Body of pancreas (tissue), 4 donors: ENCODE measurements at places on chromosomes 3 and 15. TPM values are rescaled to one million over a fixed set of nuclear protein-coding genes. Genes with fewer than 3 reads are reported as not detected.

DNA sequence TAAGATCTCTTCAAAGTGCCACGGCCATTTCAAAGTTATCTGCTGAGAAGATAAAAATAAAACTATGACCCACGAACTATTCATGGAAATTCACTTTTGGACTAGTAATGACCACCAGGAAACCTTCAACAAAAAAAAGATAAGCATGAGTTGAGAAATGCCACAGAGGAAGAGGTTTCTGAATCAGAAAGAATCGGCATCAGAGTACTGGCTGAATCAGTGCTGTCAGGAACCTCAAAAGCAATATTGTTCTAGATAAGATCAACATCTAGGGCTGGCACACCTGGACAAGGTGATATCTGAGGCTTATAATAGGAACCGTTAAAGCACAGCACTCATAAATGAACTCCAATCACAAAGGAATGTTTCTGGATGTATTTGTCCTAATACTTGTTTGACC lies 72.7 kb downstream of the PEAK1 start:
- peaks cover 7% of the 10 kb centered on the region for H3K4me1 ChIP-seq
- no peak overlapping the region for H3K4me3 ChIP-seq
- no peaks in the 10 kb centered on the region for H3K27me3 ChIP-seq
- H3K36me3 ChIP-seq: no peaks in the 10 kb centered on the region
- H3K27ac ChIP-seq: no peak overlapping the region

GRCh38 chr15:84795186-84795585 lies 22.0 kb upstream of the ALPK3 start:
- no peaks in the 10 kb centered on the region for H3K27me3 ChIP-seq
- H3K4me1 ChIP-seq: no peaks in the 10 kb centered on the region
- H3K27ac ChIP-seq: no peak overlapping the region
- peaks cover 17% of the 10 kb centered on the region for H3K36me3 ChIP-seq
- no peak for DNase-seq

GRCh38 chr3:135792858-135793475 lies 172.6 kb upstream of the PPP2R3A start:
- no peak overlapping the region for H3K4me3 ChIP-seq
- DNase-seq: no peak
- H3K27ac ChIP-seq: no peak overlapping the region
- no peaks in the 10 kb centered on the region for H3K36me3 ChIP-seq

DNA sequence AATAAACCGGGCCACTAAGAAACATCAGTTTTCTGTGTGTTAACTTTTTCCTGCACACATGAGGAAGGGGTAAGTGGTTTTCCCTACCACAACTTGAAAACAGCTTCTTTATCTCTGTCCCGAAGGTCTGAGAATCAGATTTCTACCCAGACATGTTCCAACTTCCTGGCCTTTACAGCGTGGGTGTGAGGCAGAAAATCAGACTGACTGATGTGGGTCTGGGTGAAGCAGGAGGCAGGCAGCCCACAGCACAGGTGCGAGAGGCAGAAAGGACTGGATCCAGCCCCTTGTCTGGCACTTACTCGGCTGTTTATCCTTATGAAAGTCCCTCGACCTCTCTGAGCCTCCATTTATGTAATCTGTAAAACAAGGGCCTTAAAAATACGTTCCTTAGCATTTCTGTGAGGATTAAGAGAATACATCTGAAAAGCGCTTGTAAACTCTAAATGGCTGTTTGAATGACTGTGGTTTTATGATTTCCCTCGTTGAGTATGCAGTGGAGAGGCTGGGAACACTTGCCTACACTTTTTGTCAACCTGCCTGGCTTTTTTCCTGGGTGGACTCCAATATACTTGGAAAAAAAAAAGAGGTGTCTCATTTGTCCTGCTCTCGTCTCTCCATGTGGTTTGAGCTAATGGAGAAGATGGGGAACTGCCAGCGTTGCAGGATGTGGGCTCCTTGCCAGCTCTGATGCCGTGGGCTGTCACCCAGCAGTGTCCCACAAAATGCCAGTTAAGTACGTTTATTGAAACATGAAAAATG lies 3.1 kb downstream of the AGBL1 start:
- DNase-seq: no peak
- H3K4me1 ChIP-seq: no peaks in the 10 kb centered on the region
- no peak overlapping the region for H3K27ac ChIP-seq
- no peak overlapping the region for H3K4me3 ChIP-seq

DNA sequence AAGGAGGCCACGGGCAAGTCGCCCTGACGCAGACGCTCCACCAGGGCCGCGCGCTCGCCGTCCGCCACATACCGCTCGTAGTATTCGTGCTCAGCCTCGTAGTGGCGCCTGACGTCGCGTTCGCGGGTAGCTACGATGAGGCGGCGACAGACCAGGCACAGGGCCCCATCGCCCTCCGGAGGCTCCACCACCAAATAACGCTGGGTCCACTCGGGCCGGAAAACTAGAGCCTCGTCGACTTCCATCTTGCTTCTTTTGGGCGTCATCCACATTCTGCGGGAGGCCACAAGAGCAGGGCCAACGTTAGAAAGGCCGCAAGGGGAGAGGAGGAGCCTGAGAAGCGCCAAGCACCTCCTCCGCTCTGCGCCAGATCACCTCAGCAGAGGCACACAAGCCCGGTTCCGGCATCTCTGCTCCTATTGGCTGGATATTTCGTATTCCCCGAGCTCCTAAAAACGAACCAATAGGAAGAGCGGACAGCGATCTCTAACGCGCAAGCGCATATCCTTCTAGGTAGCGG lies at the start of gene EPM2AIP1:
TSS of gene EPM2AIP1 (minus strand) at position 326 of the 520 bp plus-strand sequence. CDS start at position 272, 54 bp downstream.
- peak within 1 kb of the TSS; percentile 93 for H3K27ac ChIP-seq
- no peaks in the 10 kb centered on the region for H3K27me3 ChIP-seq
- H3K36me3 ChIP-seq: peaks cover 2% of the 10 kb centered on the region
- peak; percentile 99 for DNase-seq
- H3K4me1 ChIP-seq: peaks cover 52% of the 10 kb centered on the region
- peak within 1 kb of the TSS; percentile 41 for H3K4me3 ChIP-seq

- H3K4me1 ChIP-seq: peaks cover 3% of the 10 kb centered on the region
- DNase-seq: no peak
- no peaks in the 10 kb centered on the region for H3K36me3 ChIP-seq
- H3K4me3 ChIP-seq: no peak overlapping the region
- H3K27me3 ChIP-seq: no peaks in the 10 kb centered on the region
Observed at GRCh38 chr3:107579371-107579770, 56.6 kb downstream of the BBX start.

GRCh38 chr15:95567686-95568085 lies 762.8 kb upstream of the NR2F2 start:
- no peak for DNase-seq
- H3K4me1 ChIP-seq: no peaks in the 10 kb centered on the region
- H3K27ac ChIP-seq: no peak overlapping the region
- no peaks in the 10 kb centered on the region for H3K27me3 ChIP-seq
- H3K4me3 ChIP-seq: no peak overlapping the region
- H3K36me3 ChIP-seq: no peaks in the 10 kb centered on the region

DNA sequence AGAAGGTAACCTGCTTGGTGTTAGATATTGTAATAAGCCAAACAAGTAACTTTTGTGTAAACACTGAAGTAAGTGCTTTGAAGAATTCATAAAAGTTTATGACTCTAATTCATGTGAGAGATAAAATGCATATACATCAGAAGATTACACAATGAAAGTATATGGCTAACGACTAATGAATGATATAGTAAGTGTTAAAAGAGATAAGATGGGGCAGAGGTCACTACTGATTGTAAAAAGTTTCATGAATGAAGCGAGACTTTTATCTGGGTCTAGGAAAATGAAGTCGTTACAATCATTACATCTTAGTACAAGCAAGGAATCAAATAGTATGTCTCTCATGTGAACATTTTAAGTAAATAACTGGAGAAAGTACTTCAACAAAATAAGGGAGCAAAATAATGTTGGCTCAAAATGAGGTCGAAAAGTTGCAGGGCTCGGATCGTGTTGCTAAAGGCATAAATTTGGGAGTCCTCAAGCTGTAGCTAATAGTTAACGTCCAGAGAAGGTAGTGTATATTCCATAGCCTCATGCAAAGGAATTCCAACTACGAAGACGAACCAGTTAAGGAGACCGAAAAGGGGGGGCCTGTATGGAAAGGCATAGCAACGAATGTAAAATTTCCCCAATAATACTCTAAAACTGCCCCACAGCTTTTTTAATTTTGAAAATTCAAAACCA lies 984 bp upstream of the DUT start:
- no peaks in the 10 kb centered on the region for H3K27me3 ChIP-seq
- peaks cover 11% of the 10 kb centered on the region for H3K4me1 ChIP-seq
- no peak for DNase-seq
- H3K27ac ChIP-seq: peak overlapping the region; percentile 77

GRCh38 chr15:66019368-66019767 lies 150.1 kb downstream of the RAB11A start:
- no peak for DNase-seq
- no peak overlapping the region for H3K27ac ChIP-seq
- H3K4me1 ChIP-seq: no peaks in the 10 kb centered on the region
- H3K27me3 ChIP-seq: no peaks in the 10 kb centered on the region
- H3K36me3 ChIP-seq: no peaks in the 10 kb centered on the region

- no peaks in the 10 kb centered on the region for H3K36me3 ChIP-seq
- H3K27me3 ChIP-seq: no peaks in the 10 kb centered on the region
- H3K27ac ChIP-seq: peak overlapping the region; percentile 96
- peak overlapping the region; percentile 89 for H3K4me3 ChIP-seq
- DNase-seq: peak; percentile 34
- peaks cover 41% of the 10 kb centered on the region for H3K4me1 ChIP-seq
Observed at GRCh38 chr3:160754371-160754854, 1.6 kb upstream of the PPM1L start.

DNA sequence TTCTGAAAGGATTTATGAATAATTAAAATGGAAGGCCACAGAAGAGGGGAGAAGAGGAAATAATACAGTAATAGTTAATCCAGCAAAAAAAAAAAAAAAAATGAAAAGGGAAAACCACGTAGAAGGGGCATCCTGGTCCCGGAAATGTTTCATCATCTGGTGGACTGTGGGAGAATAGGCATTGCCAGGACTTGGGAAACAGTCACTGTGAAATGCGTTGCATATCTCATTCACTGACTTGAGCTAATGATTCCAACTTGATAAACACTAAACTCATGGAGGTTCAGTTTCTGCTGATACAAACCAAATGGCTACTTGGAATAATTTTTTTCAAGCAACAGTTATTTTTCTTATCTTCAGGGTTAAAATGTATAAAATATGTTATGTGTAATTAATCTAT lies 3.2 kb downstream of the XCR1 start:
- no peaks in the 10 kb centered on the region for H3K27me3 ChIP-seq
- H3K27ac ChIP-seq: no peak overlapping the region
- no peak for DNase-seq
- no peak overlapping the region for H3K4me3 ChIP-seq
- no peaks in the 10 kb centered on the region for H3K36me3 ChIP-seq
- no peaks in the 10 kb centered on the region for H3K4me1 ChIP-seq

DNA sequence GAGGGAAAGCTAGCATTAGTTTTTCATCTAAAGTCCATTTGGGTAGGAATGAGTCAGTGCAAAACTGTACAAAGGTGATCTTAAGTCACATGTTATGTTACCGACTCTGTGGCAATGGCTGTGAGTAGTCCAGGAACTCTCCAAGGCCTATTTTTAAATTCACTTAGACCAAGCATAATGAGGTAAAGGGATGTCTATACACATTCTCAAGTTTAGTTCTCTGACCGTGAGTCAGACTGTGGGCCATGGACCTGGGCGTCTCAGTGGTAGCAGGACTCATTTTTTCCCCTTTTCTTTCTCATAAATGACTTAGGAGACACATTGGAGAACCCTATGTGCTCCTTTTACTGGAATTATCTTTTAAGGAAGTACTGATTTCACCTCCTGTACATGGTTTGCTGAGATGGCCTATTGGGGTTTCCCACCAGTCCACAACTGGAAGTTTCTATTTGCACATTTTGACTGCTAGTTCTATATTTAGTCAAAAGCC lies 488.7 kb upstream of the TPRG1 start:
- no peak overlapping the region for H3K27ac ChIP-seq
- H3K27me3 ChIP-seq: no peaks in the 10 kb centered on the region
- no peak overlapping the region for H3K4me3 ChIP-seq
- no peaks in the 10 kb centered on the region for H3K36me3 ChIP-seq
- peaks cover 13% of the 10 kb centered on the region for H3K4me1 ChIP-seq
- no peak for DNase-seq

- no peaks in the 10 kb centered on the region for H3K36me3 ChIP-seq
- no peak overlapping the region for H3K27ac ChIP-seq
Observed at GRCh38 chr3:36874424-36874823, 70.4 kb downstream of the TRANK1 start.

DNA sequence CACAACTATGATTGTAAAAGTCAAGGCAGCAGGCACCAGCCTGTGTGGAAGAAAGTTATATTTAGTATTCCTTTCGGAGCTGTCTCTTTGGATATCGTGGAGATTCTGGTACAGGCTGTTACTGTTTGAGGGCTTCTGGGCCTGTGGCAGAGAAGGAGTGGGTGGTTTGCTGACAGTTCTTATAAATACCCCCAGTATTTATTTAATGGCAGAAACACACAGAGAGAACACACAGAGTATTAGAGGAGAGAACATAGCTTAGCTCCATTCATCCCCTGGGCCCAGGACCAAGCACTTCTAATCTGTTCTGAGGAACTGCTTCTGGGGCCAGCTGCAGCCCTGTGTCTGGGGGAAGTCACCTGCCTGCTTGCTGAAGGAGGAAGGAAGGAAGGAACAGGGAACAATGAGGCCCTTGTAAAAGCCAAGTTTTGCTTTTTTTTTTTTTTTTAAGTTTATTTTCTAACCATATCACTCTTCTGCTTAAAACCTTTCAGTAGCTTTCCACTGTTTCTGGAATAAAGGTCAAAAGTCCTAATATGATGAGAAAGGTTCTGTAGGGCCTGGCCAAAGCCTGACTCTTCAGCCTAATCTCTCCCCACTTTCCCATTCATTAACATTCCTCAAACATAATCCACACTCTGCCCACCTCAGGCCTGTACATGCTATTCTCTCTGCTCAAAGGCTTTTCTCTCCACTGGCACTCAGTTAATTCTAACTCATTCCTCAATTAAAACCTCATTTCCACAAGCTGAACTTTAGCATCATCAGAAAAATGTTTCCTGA lies 11.8 kb upstream of the PP2D1 start:
- no peaks in the 10 kb centered on the region for H3K36me3 ChIP-seq
- H3K4me1 ChIP-seq: peaks cover 8% of the 10 kb centered on the region
- peak overlapping the region; percentile 47 for H3K27ac ChIP-seq
- H3K27me3 ChIP-seq: no peaks in the 10 kb centered on the region
- DNase-seq: peak; percentile 32

- H3K4me3 ChIP-seq: no peak overlapping the region
- no peak overlapping the region for H3K27ac ChIP-seq
- no peak for DNase-seq
- H3K27me3 ChIP-seq: no peaks in the 10 kb centered on the region
- no peaks in the 10 kb centered on the region for H3K4me1 ChIP-seq
Observed at GRCh38 chr3:56952061-56952460, 108.4 kb upstream of the SPATA12 start.

DNA sequence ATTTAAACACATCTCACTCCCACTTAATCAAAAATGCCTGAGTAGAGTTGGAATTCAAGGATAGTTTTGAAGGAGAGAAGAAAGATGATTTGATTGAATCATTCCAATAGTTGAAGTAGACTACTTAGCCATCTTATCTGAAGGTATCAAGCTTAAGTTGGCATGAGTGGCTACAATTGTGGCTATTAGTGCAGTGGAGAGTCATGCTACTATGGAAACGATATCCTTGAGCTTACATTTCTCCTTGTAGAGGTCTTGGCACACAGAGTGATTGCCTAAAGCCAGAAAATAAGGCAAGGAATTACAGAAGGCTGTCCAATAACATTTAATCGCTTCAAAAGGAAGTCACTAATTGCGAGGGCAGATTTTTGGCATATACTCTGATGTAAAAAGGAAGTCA lies 1022.7 kb downstream of the IGSF11 start:
- no peaks in the 10 kb centered on the region for H3K36me3 ChIP-seq
- H3K27ac ChIP-seq: no peak overlapping the region
- H3K27me3 ChIP-seq: no peaks in the 10 kb centered on the region
- no peak for DNase-seq
- H3K4me1 ChIP-seq: no peaks in the 10 kb centered on the region
- H3K4me3 ChIP-seq: no peak overlapping the region

The CHAC1 gene
- total RNA-seq: 4.7 TPM

The CTXND1 gene
- 1.0 TPM for total RNA-seq

The KLHDC8B gene
- 22.1 TPM for total RNA-seq

The POC1A gene
- total RNA-seq: 0.26 TPM

The CATSPER2 gene
- total RNA-seq: 16.2 TPM

The P2RY12 gene
- 0.78 TPM for total RNA-seq
